Cortex of kidney (tissue), 1 donor: ENCODE measurements at places on chromosomes 6 and 20.

DNA sequence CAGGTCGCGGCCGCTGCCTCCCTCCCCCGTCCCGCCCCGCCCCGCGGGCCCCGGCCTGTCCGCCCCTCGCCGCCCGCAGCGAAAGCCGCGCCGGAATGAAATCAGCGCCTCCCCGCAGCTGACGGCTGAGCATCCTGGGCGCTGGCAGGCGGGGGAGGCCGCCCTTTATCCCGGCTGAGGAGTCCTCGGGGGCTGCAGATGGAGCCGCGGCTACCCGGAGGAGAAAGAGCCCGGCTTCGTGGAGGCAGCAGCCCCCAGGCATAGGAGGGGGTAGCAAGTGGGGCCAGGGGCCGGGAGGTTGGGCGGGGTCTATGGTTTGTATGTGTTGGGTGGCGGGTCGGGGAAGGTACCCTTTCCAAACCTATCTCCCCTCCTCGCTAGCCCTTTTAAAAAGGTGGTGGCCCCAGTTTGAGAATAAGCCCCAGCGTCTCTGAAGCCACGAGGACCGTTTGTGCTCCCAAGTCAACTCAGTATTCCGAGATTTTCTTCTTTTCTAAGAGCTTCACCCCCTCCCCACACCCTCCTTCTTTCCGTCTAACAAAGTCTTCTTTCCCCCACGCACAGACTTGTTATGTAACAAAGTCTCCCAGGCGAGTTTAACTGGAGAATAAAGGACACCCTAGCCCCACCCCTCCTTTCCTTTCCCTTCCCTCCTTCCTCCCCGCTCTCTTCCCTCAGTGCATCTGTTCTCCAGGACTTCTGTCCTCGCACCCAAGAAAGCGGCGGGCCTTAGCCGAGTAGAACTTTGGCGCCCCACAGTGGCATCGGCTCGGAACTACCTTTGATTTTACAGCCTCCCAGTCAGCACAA is 11.0 kb downstream of the POU3F2 start:
- no peak for DNase-seq

DNA sequence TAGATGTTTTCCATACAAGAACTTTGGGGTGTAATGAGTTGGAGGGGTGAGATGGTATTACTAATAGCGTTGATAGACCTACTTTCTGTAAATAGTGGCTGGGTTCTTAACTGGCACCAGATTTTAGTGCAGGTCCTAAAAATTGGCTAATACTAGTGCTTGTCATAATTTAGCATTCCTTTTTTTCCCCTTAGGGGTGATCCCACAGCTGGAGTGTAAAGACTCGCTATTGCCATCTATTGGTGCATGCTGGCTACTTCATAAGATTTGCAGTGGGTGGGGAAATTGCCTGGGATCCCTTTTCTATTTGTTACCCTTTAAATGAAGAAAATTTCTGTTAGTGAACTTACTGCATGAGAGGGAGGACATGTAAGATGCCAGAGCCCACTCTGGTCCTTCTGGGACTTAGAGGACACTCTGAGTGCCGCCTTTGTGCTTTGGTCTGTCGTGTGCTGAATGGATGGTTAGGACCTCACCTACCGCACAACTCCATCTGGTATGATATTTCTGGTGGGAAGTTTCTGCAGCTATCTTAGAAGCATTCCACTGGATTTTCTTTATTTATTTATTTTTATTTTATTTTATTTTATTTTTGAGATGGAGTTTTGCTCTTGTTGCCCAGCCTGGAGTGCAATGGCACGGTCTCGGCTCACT is 195.5 kb downstream of the JARID2 start:
- DNase-seq, result no peak

DNA sequence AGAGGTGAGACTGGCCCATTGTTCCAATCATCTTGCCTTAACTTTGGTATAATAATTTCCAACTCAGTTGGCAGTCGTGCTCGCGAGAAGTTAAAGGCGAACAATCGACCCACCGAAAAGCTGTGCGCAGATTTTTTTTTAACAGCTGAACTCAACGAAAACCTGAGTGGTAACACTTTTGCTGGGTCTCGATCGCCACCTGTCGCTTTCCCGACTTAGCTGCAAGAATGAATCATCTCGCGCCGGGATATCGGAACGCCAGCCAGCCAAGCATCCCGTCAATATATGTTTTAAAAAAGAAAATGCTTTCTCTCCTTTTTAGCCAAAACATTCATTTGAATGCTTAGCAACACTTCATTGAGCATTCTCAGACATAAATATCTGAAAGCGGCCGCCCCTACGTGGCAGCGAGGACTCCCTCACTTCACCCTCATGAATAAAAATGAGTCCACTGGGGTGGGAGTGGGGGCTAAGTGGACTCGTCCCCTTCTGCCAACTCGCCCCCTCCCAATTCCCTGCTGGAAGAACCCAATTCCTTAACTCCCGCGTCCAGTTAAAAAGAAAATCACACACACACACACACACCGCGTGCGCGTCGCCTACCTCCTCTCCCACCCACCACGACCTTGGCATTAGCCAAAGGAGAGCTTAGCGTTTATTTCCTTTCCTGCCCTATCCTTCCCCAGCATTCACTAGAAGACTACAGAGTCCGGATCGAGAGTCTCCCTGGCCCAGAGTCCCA is 1.5 kb downstream of the COL12A1 start:
- DNase-seq, result no peak

DNA sequence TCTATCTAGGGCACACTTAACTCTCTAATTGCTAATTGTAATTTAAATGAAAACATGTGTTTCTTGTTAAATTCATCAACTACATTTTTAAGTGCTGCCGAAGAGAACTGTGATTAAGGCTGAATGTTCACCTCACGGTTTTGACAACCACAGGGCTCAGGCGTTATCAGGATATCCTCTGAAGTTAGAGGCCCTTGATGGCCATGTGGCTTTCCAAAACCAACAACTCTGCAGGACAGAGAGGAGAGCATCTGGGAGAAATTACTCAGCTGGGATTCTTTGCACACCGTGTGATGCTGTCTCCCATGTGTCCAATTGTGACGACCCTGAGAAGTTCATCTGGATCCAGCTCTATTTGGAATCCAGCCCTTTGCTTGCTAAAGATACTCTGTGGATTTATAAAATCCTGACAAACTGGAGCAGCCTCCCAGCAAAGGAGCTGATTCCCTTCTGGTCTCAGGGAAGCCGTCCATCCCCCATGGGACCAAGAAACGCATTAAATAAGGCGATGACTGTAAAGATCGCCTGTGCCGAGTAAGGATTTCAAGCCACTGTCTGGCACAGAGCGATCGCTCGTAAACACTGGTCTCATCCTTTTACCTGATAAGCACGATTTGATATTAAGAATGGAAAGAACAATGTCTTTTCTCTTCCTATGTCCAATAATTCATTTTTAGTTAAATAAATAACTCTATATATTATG is 401.1 kb downstream of the CD83 start:
- DNase-seq, result no peak
